ENCODE measurements at places on chromosomes 1 and 21.

- no peak for DNase-seq
These were observed 17.3 kb downstream of the C1orf21 start for GRCh38 chr1:184403961-184404726.

GRCh38 chr1:109400035-109400655 lies 2.4 kb upstream of the SORT1 start:
- no peak for DNase-seq

DNA sequence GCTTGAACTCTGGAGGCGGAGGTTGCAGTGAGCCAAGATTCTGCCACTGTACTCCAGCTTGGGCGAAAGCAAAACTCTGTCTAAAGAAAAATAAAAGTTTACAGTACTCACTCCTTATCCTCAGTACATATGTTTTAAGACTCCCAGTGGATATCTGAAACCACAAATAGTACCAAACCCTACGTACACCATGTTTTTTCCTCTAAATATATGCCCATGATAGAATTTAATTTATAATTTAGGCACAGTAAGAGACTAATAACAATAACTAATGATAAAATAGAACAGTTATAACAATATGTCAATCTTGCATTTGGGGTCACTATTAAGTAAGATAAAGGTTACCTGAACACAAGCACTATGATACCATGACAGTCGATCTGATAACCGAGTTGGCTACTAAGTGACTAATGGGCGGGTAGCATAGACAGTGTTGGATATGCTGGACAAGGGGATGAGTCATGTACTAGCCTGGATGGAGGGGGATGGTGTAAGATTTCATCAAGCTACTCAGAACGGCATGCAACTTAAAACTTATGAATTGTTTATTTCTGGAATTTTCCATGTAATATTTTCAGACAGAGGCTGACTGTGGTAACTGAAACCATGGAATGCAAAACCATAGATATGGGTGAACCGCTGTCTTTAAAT lies 43.7 kb downstream of the ST7L start:
- DNase-seq, result no peak

DNA sequence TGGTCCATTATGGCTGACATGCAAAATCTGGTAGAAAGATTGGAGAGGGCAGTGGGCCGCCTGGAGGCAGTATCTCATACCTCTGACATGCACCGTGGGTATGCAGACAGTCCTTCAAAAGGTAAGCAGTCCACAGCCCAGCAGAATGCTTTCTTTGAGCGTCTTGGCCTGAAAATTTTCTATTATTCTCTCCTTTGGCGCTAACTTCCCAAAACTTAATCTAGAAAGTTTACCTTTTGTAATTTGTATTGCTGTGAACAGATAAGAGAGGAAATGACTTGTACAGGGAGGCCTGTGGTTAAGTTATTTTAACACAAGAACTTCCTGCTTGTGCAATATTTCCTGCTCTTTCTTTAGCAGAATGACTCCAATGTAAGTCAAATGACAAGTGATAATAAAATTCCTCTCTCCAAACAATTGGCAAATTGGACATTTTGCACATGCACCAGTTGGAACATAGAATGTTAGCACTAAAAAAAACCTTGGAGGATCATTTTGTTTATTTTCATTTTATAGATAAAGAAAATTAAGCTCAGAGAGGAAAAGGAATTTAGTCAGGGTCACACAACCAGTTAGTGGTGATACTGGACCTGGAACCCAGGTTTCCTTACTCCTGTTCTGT lies 18.9 kb downstream of the CAP1 start:
- no peak for DNase-seq

DNA sequence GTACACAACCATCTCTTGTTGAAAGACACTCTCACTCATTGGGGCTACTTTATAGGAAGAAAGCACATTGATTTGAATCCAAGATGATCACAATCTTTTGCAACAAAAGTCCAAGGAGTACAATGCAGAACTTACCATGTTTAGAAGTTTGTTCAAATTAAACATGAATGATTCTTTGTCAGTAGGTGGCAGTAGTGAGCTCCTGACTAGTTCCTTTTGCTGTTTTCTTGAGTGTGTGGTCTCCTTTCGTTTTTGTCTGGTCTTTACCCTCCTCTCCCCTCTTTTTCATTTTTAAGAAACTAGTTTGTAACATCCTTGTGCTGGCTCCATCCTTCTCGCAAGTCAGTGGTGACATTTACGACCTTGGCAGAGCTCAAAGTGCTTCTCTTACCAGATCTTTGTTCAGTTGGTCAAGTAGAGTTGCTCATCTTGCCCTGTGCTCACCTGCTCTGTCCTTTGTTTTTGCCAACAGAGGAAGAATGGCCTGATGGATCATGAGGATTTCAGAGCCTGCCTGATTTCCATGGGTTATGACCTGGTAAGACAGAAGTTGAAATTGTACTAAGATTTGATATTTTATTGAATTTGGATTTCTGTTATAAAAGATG lies 35.7 kb upstream of the MTR start:
- DNase-seq, result no peak

DNA sequence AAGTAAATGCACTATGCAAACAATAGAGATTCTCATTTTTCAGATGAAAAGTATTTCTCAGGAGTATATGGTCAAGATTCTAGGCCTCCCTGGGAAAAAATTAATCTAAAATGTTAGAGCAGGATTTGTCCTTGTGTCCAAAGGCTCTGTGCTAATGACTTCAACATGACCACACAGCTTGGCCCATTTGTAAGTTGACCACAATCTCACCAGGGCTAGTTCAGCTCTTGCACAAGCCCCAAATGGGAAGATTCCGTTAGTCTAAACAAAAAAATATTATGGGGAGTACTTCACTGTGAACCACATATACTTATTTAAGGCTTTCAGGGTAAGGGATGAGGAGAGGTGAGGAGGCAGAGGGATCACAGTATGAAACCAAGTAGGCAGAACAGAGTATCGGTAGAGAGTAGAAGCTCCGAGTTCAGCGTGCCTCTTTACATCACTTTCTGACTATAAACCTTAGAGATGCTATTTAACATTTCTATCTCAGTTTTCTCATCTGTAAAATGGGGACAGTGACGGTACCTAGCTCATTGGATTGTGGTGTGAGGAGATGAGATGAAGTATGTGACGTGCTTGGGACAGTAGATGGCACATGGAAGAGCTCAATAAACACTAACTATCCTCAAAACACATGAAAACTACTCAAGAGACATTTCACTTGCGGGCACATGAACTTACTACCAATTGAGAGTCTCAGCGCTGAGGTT lies 37.8 kb upstream of the CTTNBP2NL start:
- no peak for DNase-seq

GRCh38 chr1:165829888-165830287 lies 2.5 kb downstream of the UCK2 start:
- DNase-seq, result no peak

GRCh38 chr1:167711797-167712196 lies 10.0 kb upstream of the MPZL1 start:
- DNase-seq, result no peak

DNA sequence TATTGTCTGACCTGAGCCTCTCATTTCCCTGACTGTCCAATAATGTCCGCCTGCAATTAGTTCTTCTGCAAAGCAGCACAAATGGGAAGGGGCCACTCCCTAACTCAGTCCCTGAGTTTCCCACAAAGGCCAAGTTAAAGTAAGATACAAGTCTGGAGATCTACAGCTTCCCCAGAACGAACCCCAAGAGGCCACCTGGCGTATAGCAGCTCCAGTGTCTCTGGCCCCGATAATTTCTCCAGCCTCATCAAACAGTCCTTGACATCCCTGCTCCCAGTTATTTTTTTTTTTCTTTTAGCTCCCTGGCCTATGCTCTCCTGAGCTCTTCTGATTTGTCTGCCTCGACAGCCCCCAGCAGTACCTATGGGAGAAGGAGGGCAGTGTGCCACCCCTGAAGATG lies 8.1 kb upstream of the ACKR1 start:
- no peak for DNase-seq

- DNase-seq, result no peak
These were observed 24.8 kb downstream of the TNFRSF8 start for GRCh38 chr1:12087797-12088314.
